IMR-90 (cell line): ENCODE measurements at places on chromosomes 1 and 21. TPM values are rescaled to one million over a fixed set of nuclear protein-coding genes. Genes with fewer than 3 reads are reported as not detected.

HES2 gene
- total RNA-seq: not detected in 2 replicates

PDE4B gene
- total RNA-seq: 15.6 and 21.3 TPM in 2 replicates

HPDL gene
- total RNA-seq: 0.54 and 0.56 TPM in 2 replicates

C1orf53 gene
- 4.2 and 4.8 TPM in 2 replicates for total RNA-seq

HHIPL2 gene
- under 0.01 TPM in 1 of 2 replicates, not detected in the other for total RNA-seq

DNA sequence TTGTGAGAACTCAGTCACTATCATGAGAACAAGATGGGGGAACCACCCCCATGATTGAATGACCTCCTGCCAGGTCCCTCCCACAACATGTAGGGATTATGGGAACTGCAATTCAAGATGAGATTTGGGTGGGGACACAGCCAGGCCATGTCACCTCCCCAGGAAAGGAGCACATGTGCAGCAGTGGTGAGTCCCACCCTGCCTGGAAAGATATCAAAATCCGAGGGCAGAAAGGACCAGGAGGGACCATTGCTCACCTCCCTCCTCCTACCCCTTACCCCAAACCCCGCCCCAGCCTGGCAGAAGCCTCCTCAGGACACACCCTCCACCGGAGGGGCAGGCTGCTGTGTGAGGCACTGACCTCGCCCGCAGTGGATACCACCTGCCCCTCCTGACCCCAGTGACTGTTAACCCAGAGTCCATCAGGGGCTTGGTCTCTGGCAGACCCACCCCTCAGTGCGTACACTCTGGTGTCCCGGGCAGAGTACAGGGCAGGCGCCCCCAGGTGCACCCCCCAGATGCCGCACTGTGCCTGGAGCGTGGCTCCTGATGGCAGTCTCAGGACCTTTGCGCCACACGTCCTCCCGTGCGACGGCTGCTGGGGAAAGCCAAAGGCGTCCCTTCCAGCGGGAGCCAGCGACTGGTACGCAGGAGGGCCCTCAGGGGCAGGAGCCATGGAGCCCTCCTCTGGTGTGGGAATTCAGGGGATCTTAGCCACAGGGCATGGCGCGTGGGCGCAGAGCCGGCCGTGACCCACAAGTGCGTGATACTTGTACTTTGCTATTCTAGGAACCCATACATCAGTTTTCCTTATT, 20.9 kb downstream of the PDXK start:
- H3K27me3 ChIP-seq: no peaks in the 10 kb centered on the region
- no peak overlapping the region for H3K27ac ChIP-seq
- no peak for DNase-seq
- peaks cover 35% of the 10 kb centered on the region for H3K36me3 ChIP-seq
- peaks cover 5% of the 10 kb centered on the region for H3K4me1 ChIP-seq

GRCh38 chr1:9429342-9429711, 109.9 kb upstream of the SLC25A33 start:
- no peak for DNase-seq
- H3K36me3 ChIP-seq: no peaks in the 10 kb centered on the region
- H3K4me3 ChIP-seq: peak overlapping the region; percentile 73

DNA sequence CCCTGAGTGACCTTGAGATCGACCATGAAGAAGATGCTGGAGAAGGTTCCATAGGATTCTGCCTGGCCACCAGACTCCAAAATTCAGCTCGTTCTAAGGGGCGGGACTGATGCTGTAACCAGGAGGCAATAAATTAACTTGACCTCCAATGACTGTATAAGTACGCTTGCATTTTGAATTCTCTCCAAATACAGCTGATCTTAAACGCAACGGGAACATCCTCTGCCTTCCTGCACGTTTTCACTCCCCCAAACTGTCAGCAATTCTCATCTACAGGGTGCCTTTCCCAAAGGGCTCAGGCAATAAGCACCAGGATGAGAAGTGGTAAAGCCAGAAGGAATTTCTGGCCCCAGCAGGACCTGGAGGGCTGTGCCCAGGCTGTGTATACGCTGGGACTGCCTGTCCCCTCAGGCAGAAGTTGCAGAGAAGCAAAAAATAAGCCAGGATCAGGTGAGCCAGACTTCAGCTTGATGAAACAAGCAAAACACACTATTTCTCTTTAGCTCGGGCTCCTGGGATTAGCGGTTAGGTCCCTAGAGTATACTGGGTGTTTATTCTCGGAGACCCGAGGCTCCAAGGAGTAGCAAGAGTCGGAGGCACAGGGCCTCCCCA, 124.8 kb downstream of the LRIG2 start:
- DNase-seq: no peak
- H3K4me1 ChIP-seq: no peaks in the 10 kb centered on the region
- H3K36me3 ChIP-seq: no peaks in the 10 kb centered on the region
- no peak overlapping the region for H3K4me3 ChIP-seq
- H3K27me3 ChIP-seq: peaks cover 8% of the 10 kb centered on the region

- peaks cover 15% of the 10 kb centered on the region; the same call in 1 of the 2 replicates for H3K36me3 ChIP-seq
- H3K27me3 ChIP-seq: no peaks in the 10 kb centered on the region
- no peak overlapping the region for H3K27ac ChIP-seq
- no peak for DNase-seq
Observed at GRCh38 chr1:24425441-24425840, 9.8 kb downstream of the NIPAL3 start.

GRCh38 chr1:222387007-222387814, 160.7 kb downstream of the HHIPL2 start:
- no peaks in the 10 kb centered on the region for H3K36me3 ChIP-seq
- H3K27me3 ChIP-seq: no peaks in the 10 kb centered on the region
- H3K4me3 ChIP-seq: no peak overlapping the region
- DNase-seq: no peak
- no peak overlapping the region for H3K27ac ChIP-seq

DNA sequence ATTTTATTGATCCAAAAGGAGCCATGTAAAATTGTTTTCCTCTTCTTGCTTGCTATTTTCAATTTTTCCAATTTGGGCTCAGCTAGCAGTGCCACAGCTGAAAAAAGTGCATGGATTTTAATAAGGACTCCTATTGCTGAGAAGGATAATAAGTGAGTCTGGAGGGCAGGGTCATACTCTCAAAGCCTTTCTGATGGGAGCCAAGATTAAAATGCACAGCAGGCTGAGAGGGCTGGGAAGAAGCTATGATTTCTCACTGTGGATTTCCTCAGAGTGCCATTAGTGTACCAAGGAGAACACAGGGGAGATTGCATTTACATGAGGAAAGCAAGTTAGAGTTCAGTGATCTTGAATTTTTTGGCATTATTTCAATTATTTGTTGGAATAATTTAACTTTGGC, 261.3 kb downstream of the ST6GALNAC3 start:
- no peak overlapping the region for H3K4me3 ChIP-seq
- no peaks in the 10 kb centered on the region; the same call in 1 of the 2 replicates for H3K4me1 ChIP-seq
- H3K27ac ChIP-seq: no peak overlapping the region
- H3K36me3 ChIP-seq: no peaks in the 10 kb centered on the region

DNA sequence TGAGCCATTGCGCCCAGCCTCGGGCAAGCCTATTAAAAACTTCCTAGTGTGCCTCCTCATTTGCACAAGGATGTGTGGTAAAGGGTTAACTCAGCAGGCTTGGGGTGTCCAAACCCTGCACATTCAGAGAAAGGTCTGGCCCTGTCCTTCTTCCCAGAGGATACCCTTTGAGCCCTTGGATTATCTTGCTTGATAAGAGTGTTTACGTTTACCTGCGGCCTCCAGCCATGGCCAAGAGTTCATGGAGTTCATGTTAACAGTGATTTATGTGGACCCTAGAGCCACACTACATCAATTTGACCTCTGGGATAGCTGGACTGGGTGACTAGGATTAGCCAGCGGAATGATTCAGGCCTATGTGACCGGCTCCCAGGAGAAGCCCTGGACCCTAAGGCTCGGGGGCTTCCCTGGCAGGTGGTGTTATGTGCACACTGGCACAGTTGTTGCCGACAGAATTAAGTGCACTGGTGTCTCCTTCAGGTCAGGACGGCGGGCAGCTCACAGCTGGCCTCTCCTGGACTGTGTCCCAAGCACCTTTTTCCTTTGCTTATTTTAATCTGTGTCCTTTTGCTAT, 7.7 kb upstream of the TCP10L start:
- no peaks in the 10 kb centered on the region for H3K27me3 ChIP-seq
- H3K4me3 ChIP-seq: no peak overlapping the region

- H3K27me3 ChIP-seq: peaks cover 2% of the 10 kb centered on the region
- no peak overlapping the region for H3K27ac ChIP-seq
- DNase-seq: no peak
- H3K36me3 ChIP-seq: no peaks in the 10 kb centered on the region
- no peak overlapping the region for H3K4me3 ChIP-seq
Observed at GRCh38 chr1:88897070-88897730, 5.8 kb upstream of the GTF2B start.

DNA sequence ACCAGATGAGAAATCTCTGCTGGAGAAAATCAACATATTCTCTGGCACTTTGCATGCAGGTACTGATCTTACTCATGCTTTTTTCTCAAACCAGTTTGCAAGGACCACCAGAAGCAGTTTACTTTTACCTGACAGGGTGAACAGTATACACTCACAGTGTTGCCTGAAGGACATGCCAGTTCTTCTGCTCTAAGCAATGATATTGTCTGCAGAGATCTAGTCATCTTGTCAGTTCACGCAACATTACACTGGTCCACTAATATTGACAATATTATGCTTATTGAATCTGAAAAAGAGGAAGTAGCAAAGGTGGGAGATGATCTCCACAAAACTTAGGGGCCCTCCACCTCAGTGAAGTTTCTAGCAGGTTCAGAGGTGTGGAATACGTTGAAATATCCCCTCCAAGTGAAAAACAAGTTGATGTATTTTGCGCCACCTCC, 3.8 kb upstream of the S100B start:
- H3K36me3 ChIP-seq: no peaks in the 10 kb centered on the region
- DNase-seq: no peak

DNA sequence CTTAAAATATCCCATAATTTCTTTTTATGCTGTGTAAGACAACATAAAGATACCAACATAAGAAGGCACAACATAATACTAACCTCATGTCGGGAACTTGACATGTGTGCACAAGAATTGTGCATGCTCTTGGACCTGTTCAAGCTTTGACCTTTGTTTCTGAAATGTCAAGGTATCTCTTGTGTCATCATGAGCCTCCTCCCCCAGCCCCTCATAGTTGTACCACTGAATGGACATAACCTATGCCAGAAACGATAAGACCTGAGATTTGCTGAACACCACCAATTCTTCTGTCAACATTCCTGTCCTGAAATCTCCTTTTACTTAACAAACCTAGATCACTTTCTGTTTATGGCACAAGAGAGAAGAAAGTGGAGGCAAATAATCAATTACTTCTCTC, 29.4 kb upstream of the PROX1 start:
- no peaks in the 10 kb centered on the region for H3K4me1 ChIP-seq
- no peak for DNase-seq
- no peak overlapping the region for H3K4me3 ChIP-seq

GRCh38 chr1:48923116-48923515, 146.4 kb upstream of the BEND5 start:
- H3K27ac ChIP-seq: no peak overlapping the region
- H3K4me3 ChIP-seq: no peak overlapping the region
- no peaks in the 10 kb centered on the region for H3K27me3 ChIP-seq
- no peaks in the 10 kb centered on the region for H3K36me3 ChIP-seq

DNA sequence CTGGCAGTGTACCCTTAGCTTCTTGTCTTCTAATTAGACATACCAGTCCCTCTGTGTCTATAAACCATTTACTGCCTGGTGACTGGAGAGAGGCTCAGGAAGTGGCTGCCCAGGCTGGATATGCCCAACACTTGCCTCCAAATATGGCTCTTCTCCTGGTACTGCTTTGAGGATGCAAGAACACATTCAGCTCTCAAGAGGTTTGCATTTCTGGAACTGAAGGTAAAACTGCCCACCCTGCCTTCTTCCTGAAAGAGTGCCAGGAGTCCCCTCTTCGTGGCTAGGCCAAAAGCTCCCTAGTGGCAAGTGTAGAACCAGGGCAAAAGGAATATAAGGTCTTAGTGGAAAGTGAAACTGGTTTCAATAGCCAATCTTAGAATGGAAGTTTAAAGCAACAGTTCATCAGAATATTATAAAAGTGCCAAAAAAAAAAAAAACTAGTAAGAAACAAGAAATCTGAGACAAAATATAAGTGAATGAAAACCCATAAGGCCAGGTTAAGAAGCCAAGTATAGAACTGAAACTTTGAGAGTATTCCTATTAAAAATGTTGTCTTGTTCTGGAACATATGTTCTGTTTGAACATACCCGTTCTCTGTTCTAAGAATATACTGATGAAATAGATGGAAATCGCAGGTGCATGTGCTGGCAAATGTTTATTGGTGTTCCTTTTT, 77.2 kb upstream of the CTTNBP2NL start:
- peaks cover 25% of the 10 kb centered on the region for H3K27me3 ChIP-seq
- no peaks in the 10 kb centered on the region for H3K36me3 ChIP-seq
- no peak overlapping the region for H3K27ac ChIP-seq
- H3K4me1 ChIP-seq: no peaks in the 10 kb centered on the region
- no peak for DNase-seq
- H3K4me3 ChIP-seq: no peak overlapping the region

- H3K27me3 ChIP-seq: no peaks in the 10 kb centered on the region
- H3K4me1 ChIP-seq: peaks cover 20% of the 10 kb centered on the region
- no peak overlapping the region for H3K4me3 ChIP-seq
- H3K36me3 ChIP-seq: no peaks in the 10 kb centered on the region
- DNase-seq: peak; percentile 26
- H3K27ac ChIP-seq: peak overlapping the region; percentile 64
Observed at GRCh38 chr21:39004634-39005501, 178.4 kb downstream of the PSMG1 start.

DNA sequence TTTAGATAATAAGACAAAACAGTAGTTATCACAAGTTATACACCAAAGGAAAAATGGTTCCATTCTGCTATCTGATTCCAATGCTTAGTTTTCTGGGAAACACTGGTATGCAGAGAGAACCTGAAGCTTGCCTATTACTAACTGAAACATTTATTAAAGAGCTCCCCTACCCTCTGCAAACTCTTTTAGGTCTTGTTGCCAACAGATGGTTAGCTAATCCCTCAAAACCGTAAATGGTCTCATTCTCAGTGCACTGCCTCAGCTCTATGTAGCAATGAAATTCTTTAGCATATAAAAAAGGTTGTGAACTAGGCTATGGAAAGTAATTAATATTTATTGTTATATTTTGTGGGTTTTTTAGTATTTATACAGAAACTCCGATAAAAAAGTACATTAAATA, 20.4 kb downstream of the C21orf91 start:
- H3K4me3 ChIP-seq: no peak overlapping the region
- no peak overlapping the region for H3K27ac ChIP-seq
- no peaks in the 10 kb centered on the region for H3K27me3 ChIP-seq
- H3K4me1 ChIP-seq: peaks cover 2% of the 10 kb centered on the region

DNA sequence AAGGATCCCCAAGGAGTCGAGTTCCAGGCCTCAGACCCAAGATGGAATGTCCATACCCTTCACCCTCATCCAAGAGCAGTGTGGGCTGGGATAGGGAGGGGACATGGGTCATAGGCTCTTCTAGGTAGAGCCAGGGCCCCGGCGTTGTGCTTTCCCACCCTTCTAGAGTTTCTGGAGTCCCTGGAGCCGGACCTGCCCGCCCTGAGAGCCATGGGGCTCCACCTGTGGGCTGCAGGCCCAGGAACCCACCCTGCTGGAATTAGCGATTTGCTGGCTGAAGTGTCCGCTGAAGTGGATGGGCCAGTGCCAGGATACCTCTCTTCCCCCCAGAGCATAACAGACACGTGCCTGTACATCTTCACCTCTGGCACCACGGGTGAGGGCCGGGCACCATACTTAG, 1.1 kb downstream of the SLC27A3 start:
- peak overlapping the region; percentile 84 for H3K4me3 ChIP-seq
- H3K27me3 ChIP-seq: no peaks in the 10 kb centered on the region
- peaks cover 4% of the 10 kb centered on the region; the same call in 1 of the 2 replicates for H3K4me1 ChIP-seq
- no peak overlapping the region for H3K27ac ChIP-seq

- H3K4me1 ChIP-seq: no peaks in the 10 kb centered on the region
- DNase-seq: no peak
- no peak overlapping the region for H3K4me3 ChIP-seq
- no peaks in the 10 kb centered on the region for H3K27me3 ChIP-seq
Observed at GRCh38 chr1:164265232-164265631, 293.8 kb upstream of the PBX1 start.
